ENCODE measurements at places on chromosomes 3 and 15.

DNA sequence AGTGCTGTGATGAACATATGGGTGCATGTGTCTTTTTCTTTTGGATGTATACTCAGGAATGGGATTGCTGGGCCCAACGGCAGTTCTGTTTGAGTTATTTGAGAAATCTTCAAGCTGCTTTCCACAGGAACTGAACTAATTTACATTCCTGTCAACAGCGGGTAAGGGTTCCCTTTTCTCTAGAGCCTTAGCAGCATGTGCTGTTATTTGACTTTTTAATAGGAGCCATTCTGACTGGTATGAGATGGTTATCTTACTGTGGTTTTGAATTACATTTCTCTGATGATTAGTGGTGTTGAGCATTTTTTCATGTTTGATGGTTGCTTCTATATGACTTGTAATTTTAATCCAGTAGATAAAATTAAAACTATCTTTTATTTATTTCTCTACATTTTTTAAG is 1168.6 kb upstream of the ALCAM start:
- DNase-seq = no peak

- DNase-seq = no peak
These were observed 37.7 kb downstream of the TKT start for GRCh38 chr3:53218131-53218530.

DNA sequence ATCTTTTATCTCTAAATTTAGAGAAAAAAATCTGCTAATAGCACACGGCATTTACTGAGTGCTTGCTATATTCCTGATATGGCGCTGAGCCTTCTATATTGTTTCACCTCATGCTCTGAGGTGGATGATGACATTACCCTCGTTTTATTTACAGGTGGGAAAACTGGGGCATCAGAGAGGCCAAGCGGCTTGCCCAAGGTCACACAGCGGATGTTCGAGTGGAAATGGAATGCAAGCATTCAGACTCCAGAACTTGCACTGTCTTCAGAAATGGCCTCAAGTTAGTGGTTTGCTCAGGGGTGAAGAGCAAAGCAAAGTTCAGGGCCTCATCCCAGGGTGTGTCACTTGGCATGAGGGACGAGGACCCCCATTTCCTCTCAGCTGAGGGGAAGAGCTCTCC is 17.3 kb downstream of the EHD4 start:
- DNase-seq = no peak

GRCh38 chr3:53577506-53577905 is 83.1 kb downstream of the CACNA1D start:
- no peak for DNase-seq

DNA sequence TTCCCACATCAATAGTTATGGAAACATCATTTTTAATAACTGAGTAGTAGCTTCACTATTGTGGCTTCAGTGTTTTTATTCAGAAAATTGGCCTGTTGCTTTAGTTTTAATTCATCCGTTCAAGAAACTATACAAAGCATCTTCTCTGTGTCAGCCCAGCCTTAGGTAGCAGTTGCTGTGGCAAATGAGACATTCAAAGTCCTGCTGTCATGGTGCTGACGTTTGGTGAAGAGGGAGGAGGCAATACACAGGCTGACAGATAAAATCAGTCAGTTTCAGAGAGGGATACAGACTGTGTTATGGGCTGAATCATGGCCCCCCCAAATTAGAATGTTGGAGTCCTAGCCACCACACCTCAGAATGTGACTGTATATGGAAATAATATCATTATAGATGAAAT is 56.5 kb downstream of the SLC7A14 start:
- DNase-seq = no peak

GRCh38 chr3:128488991-128489673 is 3.9 kb downstream of the GATA2 start:
- no peak for DNase-seq

- DNase-seq = no peak
These were observed 634.9 kb upstream of the CFAP20DC start for GRCh38 chr3:59684766-59685165.

All from NCI-H2081 treated with DMSO at 0.1 percent for 48 hours (cell line).